Subcutaneous preadipocyte (primary cell): ENCODE measurements at places on chromosomes 7 and 10. TPM values are rescaled to one million over a fixed set of nuclear protein-coding genes. Genes with fewer than 3 reads are reported as not detected.

MYOF gene
- total RNA-seq, result 180 and 193 TPM in 2 replicates

HOXA11 gene
- total RNA-seq, result 4.8 and 5.3 TPM in 2 replicates

ATRNL1 gene
- total RNA-seq, result 0.37 TPM in 1 of 2 replicates, not detected in the other

SYNPO2L gene
- under 0.01 TPM in 1 of 2 replicates, not detected in the other for total RNA-seq

MMRN2 gene
- total RNA-seq, result 4.4 and 4.7 TPM in 2 replicates

EIF5AL1 gene
- total RNA-seq, result 0.98 and 2.2 TPM in 2 replicates

GNG11 gene
- total RNA-seq, result 49.2 and 74.1 TPM in 2 replicates
